Dermis blood vessel endothelial cell (primary cell): ENCODE measurements at places on chromosomes 4 and X. TPM values are rescaled to one million over a fixed set of nuclear protein-coding genes. Genes with fewer than 3 reads are reported as not detected.

DNA sequence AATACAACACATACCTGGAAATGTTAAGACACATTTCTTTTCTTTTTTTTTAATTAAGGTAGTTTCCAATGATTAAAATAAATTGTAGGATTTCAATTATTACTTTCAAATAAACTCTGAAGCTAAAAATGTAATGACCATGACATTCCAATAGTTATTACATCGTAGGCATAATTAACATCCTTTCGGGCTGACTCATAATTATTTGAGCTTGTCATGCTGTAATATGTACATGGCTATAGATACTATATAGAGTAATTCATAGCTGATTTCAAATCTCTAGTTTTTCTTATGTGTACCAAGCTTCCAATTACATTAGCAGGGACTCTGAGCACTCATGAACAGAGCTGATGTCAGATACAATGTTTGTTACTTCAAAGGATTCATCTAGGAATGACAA is 125.7 kb upstream of the GABRG1 start:
- DNase-seq = no peak

DNA sequence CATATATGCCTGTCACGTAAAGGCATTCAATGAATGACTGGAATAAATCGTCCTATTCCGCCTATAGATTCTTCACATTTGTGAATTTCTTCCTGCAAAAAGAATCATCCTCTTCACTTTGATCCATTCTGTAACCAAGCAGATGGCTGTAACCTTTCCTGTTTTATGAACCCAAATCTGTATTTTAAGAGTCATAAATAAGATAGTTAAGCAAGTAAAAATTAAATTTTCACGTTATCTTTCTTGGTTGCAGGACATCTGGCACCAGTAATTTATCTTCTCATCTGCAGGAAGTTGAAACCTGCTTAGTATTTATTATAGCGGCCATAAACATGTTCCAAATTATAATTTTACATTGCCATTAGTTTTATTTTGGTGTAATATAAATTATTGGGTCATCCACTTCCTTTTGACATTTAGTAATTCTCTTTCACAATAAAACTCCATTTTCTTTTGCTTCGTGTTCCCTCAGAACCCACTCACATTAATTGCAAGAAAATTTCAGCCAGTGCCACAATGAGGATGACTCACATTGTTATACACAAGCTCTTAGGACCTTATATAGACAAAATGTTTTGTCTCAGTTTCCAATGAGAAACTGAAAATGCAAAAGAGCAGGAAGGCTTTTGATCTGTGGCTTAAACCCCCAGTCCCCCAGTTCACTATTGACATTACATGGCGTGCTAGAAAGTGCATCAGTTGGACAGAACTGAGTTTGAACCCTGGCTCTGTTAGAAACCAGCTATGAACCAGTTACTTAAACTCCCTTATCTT is 51.1 kb downstream of the TMEM156 start:
- peak; percentile 77 for DNase-seq

DNA sequence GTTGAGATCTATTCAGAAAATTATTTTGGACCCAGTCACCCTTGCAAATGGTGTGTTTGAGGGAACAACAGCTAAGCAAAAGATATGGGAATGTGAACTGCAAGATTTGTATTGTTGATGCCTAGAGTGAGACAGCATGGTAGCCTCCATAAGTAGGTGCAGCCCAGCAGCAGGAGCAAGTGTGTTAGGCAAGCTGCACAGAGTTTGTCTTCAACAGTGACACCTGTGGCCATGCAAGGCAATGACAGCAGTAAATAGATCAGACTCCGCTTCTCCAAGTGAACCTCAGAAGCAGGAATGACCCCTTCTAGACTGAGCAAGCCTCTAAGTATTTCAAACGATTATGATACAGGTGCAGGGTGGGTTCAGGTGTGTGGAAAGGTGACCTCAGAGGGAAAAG is 133.4 kb upstream of the MSX1 start:
- peak; percentile 10 for DNase-seq

The LDB2 gene
- total RNA-seq = 220 and 258 TPM in 2 replicates

DNA sequence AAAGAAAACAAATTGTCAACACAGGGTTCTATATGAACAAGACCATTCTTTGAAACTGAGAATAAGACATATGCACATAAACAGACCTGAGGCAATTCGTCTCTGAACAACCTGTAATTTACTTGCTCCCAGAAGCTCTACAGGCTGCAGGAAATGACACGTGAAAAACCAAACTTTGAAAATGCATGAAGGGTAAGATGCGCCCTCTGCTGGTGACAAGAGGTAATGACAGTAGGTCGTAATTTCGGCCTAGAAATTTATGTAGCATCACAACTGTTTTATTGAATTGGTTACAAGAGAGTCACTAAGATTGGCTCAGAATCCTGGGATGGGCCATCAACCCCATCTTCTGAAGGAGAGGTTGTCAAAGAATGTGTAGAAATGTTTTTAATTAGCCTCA is 276.5 kb downstream of the PPP4R3C start:
- DNase-seq = peak; percentile 59

DNA sequence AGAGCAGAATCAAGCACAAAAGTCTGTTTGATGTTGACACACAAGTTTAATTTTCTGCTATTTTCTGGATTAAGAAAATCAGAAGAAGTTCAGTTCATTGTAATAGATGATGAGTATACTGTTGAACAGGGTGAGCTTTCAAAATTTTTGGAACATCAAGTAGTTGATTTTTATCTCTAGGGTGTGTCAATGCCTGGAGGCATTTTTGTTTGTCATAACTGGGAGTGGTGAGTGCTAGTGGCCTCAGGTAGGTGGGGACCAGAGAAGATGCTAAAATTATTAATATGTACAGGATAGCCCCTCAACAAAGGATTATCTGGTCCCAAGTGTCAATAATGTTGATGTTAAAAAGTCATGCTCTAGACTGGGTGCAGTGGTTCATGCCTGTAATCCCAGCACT is 279.7 kb upstream of the GNPDA2 start:
- DNase-seq = no peak

- DNase-seq = peak; percentile 41
Observed at GRCh38 chrX:39820938-39821708, 276.6 kb downstream of the BCOR start.

DNA sequence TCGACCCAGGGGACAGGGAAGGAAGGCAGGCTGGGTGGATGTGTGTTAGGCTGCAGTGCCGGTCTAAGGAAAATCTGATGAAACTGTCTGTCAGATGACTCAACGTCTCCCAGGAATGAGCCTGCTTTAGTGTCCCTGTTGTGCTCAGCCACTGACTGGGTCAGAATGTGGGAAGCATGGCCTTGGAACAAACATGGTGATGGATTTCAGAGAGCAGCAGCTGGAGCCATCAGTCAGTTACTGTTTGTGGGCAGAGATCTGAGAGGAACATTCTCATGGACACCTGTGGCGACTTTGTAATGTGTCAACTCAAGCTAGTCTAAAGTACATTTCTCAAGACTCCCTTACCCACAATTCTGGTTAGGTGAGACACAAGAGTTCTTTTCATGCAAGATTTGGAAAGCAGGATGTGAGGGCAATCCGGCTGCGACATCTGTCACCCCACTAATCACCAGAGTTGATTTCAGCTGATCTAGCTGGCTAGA is 63.2 kb downstream of the ANAPC10 start:
- DNase-seq = no peak

GRCh38 chr4:165806613-165807012 is 66.4 kb upstream of the TLL1 start:
- DNase-seq = no peak

DNA sequence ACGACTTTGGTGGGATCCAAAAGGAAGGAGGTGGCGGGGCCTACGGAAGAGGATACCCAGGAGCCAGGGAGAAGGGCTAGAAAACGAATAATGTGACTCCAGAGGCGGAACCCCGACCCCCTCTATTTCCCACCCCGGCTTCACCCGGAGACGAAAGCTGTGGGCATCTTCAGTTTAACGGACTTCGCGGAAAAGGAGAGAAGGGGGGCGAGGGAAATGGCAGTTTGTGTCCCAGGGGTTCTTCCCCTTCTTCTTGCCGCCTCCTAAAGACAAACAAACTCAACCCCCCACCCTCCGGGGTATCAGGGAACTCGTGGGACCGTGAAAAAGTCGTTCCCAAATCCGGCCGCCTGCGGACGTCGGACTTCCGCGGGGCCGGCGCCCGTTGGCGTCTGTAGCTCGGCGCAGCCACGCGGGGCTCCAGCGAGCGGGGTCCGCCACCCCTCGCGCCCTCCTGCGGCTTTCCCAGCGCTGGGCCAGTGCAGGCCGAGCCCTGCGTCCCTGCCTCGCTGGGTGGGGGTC is 3.6 kb upstream of the LEF1 start:
- peak; percentile 48 for DNase-seq

GRCh38 chr4:105933083-105933482 is 37.8 kb downstream of the NPNT start:
- DNase-seq = no peak

GRCh38 chrX:108029928-108030711 is 14.7 kb upstream of the VSIG1 start:
- DNase-seq = no peak

The CLDN24 gene
- not detected in 2 replicates for total RNA-seq

- DNase-seq = peak; percentile 78
Observed at GRCh38 chr4:183256756-183257385, 63.2 kb downstream of the CLDN22 start.

The JCHAIN gene
- not detected in 2 replicates for total RNA-seq

DNA sequence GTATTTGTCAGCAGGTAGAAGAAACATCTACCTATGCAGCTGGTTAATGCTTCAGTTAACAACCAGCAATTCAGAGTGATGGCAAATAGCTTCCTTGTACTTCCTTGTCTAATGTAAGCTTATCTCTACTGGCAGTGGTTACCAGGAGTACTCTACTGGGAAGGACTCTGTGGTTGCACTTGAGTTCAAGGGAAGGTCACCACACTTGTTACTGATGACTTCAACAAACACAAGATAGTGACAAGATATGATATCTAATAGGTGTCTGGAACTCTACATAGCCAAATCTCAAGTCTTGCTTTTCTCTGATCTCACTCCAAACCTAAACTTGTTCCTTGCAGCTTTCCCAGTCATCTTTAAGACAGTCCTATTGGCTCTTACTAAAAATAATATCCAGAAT is 1644.9 kb upstream of the TENM3 start:
- DNase-seq = no peak

DNA sequence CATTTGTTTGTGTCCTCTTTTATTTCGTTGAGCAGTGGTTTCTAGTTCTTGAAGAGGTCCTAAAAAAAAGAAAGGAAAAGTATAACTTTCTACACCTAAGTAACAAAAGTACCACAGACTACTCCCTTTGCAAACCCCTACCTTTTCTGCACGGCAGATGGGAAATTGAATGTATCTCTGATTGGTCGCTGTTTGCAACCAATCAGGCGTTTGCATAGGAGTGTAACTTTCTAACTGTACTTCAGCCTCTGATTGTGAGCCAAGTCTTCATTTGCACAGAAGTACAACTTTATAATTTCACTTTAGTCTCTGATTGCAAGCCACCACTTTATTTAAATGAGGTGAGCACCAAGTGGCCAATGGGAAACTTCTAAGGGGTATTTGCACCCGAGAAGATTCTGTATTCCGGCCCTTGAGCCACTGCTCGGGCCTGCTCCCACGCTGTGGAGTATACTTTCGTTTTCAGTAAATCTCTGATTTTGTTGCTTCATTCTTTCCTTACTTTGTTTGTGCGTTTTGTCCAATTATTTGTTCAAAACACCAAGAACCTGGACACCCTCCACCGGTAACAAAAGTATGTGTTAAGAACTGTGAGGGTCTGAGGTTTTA is 40.3 kb upstream of the FHL1 start:
- no peak for DNase-seq

The NEIL3 gene
- 2.4 and 6.8 TPM in 2 replicates for total RNA-seq

The CDKL2 gene
- 0.14 and 0.34 TPM in 2 replicates for total RNA-seq

- no peak for DNase-seq
Observed at GRCh38 chr4:153971899-153972298, 183.0 kb upstream of the SFRP2 start.

DNA sequence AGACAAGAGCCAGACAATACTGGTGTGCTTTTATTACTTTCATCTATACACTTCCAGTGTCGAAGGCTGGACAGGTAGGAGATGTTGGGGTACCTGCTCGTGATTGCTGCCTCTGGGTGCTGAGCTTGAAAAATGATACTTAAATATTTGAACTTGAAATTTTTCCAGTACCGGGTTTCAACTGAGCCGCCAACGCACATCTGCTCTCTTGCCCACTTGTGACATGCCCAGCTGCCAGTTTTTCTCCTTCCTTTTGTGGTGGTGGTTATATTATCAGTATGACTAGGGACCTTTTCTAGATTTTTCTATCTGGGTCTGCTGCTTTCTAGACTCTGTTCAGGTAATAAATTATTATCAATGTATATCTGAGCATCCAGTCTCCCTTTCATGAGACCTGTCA is 3.4 kb downstream of the OGT start:
- peak; percentile 4 for DNase-seq

The REST gene
- 31.8 and 46.5 TPM in 2 replicates for total RNA-seq

DNA sequence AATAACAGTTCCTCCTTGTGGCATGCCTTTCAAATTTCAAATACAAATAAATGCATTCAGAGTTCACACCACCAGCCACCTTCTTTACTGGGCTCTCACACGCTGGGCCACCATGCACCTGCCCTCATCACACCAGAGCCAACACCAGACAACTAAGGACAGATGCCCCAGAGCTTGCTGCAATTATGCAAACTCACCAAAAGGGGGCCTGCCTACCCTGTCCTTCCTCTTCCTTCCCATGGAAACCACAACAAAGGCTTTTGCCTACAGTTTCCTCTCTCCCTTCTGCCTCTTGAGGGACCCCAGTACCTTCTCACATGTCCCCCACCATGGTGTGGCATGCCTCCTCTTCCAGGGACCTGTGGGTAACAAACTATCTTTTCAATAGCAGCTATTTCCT is 1333.9 kb upstream of the TENM3 start:
- DNase-seq = no peak

GRCh38 chr4:136920092-136920881 is 612.0 kb downstream of the PCDH18 start:
- DNase-seq = no peak

GRCh38 chr4:57789666-57790065 is 679.5 kb upstream of the IGFBP7 start:
- no peak for DNase-seq

DNA sequence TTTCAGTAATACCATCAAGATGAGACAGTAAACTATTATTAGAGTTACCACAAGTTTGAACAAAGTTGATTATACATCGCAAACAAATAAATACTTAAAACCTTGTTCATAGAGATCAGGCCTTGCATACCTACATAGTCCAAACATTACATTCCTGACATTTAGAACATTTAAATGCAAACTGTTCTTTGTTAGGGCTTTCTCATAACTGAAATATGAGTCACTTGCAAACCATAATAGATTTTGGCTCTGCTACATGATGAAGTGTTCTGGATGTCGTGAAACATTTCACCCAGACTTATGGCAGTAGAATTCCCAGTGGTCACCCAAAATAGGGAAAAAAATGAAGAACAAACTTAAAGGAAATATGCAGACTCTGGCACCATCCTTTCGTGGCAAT is 75.0 kb downstream of the FAT4 start:
- peak; percentile 84 for DNase-seq

DNA sequence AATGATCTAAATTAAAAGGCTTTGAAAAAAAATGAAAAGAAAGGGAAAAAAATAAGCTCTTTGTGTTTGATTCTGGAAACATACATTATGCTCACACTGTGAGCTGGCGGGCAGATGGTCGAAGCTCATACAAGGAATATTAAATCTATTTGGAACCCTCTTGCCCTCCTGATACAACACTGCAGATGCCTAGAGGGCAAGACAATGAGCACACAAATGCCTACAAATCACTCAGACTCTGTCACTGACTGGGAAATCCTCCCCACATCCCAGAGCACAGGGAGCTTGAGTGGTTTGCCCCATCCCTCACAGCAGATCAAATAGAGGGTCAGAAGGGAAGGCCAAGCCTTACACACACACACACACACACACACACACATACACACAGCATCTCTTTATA is 320.4 kb downstream of the HNRNPD start:
- DNase-seq = no peak

The MSL3 gene
- total RNA-seq = 36.0 and 40.0 TPM in 2 replicates

- peak; percentile 42 for DNase-seq
Observed at GRCh38 chr4:7295911-7296660, 103.7 kb downstream of the SORCS2 start.
